ENCODE measurements at places on chromosomes 13 and 19. TPM values are rescaled to one million over a fixed set of nuclear protein-coding genes. Genes with fewer than 3 reads are reported as not detected.

GRCh38 chr19:46381756-46382345 lies 31.5 kb downstream of the CCDC8 start:
- no peak for DNase-seq

GRCh38 chr13:50286324-50286723 lies 271.1 kb downstream of the KCNRG start:
- no peak for DNase-seq

DNA sequence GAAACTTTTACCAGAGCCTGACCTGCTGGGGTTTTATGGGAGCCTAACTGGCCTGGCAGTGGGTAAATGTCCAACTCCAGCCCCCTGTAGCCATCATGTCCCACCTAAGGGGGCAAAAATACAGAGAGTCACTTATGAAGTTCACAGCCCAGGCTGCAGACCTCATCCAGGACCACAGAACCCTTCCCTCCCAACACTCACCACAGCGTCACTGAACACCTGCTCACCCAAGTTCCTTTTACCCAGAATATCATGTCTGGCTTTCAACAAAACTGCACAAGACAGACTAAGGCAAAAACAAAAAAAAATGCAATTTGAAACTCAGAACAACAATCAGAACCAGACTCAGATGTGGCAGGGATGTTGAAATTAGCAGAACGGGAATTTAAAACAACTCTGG lies 6.4 kb downstream of the CEACAM3 start:
- no peak for DNase-seq

Gene LYPD5
- 7.6 TPM for total RNA-seq

DNA sequence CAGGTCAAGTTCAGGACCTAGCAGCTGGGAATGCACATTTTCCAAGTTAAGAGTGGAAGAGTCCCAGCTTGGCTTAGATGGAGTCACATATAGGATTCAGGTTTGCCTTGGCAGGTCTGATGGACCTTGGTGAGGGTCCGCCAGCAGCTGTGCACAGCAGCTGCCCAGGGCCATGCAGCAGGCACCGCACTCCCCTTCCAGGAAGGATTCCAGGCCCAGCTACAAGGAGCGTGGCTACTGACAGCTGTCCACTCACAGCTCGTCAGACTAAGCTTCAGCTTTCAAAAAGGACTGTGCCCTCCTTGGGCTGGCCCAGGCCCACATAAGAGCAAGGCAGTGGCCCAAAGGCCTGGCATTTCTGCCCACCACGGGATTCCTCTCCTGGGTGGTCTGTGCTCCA lies 68.4 kb downstream of the ALOX5AP start:
- DNase-seq: no peak

DNA sequence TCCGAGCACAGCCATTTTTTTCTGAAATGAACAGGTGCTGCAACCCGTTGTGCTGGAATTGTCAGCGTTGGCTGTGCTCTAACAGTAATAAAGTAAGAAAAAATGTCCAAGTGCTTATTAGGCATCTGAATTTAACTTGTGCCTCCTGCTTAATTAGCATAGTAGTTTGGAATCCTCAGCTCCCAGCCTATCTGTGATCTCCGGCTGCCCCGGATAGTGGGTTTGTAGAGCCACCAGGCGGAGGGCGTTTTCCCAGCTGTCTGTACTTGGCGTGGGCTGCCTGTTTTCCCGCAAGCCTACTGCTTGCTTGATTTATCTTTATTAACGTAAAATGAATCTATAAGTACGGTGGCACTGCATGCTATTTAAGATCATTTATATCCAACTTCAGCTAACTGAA lies 137.9 kb downstream of the MTUS2 start:
- DNase-seq: no peak

DNA sequence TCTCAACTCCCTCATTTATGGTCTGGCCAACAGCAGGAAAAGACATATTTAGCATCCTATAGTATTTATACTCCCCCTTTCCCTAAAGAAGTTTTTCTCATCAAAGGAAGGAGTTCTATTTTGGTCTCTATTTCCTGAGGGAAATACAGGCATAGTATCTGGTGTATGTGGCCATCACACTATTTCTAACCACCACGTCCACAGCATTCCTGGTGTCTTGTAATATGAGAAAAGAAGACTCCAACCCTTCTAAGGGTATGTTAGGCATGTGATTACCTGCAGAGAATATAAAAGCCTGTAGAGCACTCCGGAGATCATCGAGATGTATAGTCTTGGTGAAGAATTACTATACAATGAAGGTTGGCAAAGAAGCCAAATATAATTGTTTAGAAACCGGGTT lies 137.4 kb downstream of the VWA8 start:
- DNase-seq: no peak

- no peak for DNase-seq
These were observed 2.8 kb downstream of the CPAMD8 start for GRCh38 chr19:17023805-17024204.

Gene ZNF418
- total RNA-seq: not detected

- no peak for DNase-seq
These were observed 165.4 kb downstream of the FLT1 start for GRCh38 chr13:28329395-28330158.

- no peak for DNase-seq
These were observed 4.3 kb downstream of the PHF11 start for GRCh38 chr13:49499889-49500660.

Gene ZNF569
- total RNA-seq: not detected

DNA sequence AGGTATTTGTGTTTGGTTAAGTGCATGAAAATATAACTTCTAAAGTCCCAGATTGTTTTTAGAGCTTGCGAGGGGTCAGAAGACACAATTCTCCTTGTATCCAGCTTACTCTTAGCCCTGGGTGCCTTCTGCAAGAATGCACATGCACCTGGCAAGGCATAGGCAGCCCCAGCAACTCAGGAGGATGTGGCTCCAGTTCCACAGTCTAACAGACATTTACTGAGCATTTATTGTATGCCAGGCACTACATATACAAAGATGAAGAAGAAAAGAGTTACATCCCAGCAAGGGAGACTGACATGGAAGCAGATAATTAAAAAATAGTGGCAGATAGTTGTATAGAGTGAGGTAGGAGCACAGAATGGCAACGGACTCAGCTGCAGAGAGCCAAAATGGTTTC lies 101.1 kb upstream of the FRY start:
- no peak for DNase-seq

Gene LYPD3
- 3.6 TPM for total RNA-seq

- DNase-seq: no peak
These were observed 77.1 kb upstream of the WASF3 start for GRCh38 chr13:26480246-26480855.

DNA sequence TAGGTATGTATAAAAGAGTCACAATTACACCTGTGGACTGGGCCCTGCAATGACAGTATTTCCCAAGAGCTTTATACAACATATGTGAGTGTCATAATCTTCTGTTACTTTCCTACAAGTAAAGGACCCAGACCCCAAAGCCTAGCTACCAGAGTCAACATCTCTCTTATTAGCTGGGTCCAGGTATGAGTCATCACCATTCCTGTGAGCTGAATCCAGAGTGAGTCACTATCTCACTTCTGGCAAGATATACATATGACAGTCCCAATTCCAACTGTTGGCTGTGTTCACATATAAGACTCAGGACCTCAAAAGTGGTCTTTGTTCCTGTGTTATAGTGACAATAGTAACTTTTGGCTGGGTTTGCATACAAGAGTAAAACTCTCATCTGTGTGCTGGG lies 46.7 kb downstream of the ZNF729 start:
- DNase-seq: no peak

Gene VSIG10L
- total RNA-seq: 4.6 TPM

DNA sequence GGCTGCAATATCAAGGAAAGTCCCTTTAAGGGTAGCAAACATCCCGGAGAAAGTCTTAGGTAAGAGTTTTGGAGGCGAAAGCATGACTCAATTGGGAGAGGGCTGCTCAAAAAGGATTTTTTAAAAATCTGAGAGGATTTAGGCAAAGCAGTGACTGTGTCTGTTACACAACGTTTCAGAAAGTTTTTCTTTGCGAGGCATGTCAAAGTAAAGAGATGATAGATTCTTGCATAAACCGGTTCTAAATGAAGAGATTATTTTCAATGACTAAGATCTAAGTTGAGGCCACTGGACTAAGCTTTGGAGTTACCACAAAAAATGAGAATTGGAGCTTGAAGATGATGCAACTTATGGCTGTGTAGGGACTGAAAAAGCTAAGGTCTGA lies 43.7 kb upstream of the ENOX1 start:
- DNase-seq: no peak

- no peak for DNase-seq
These were observed 41.2 kb upstream of the LSM14A start for GRCh38 chr19:34131100-34131499.

Gene CBY2
- total RNA-seq: not detected

- DNase-seq: no peak
These were observed 57.3 kb downstream of the IRS2 start for GRCh38 chr13:109728791-109729731.

Gene F10
- 4.0 TPM for total RNA-seq

DNA sequence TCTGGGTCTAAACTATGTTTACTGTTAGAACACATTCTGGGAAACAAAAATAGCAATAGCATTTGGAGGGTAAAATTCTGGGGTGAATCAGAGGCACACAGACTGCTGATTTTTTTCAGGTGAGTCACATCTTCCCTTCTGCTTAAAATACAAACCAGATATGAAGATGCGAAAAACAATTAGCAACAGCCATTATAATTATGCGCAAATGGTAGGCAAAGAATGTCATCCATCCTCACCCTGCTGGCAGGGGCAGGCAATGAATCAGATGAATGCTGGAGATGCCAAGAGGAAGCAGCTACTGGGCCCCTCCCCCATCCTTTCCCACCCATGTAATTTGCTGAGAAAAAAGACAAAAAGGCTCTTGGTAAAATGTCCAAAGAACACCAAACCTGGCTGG lies 282.9 kb downstream of the KLF5 start:
- no peak for DNase-seq

DNA sequence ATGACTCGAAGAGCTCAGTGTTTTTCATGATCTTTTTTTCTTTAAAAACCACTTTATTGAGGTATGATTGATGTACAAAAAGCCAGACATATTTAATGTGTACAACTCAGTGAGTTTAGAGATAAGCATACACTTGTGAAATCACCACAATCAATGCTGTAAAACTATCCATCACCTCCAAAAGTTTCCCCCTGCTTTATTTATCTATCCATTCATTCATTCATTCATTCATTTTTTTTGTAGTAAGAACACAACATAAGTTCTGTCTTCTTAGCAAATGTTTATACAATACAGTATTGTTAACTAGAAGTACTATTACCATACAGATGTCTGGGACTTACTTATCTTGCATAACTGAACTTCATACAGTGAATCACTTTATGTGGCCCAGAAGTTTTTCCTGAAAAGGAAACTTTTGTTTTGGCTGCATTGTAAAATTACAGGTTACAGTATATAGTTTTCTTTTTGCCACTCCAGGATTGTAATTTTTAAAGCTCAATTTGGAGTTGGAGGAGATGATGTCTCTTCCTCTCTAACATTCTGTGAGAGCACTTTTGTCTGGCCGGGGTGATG lies 6.7 kb downstream of the RAP2A start:
- no peak for DNase-seq

Gene NDFIP2
- 49.6 TPM for total RNA-seq

DNA sequence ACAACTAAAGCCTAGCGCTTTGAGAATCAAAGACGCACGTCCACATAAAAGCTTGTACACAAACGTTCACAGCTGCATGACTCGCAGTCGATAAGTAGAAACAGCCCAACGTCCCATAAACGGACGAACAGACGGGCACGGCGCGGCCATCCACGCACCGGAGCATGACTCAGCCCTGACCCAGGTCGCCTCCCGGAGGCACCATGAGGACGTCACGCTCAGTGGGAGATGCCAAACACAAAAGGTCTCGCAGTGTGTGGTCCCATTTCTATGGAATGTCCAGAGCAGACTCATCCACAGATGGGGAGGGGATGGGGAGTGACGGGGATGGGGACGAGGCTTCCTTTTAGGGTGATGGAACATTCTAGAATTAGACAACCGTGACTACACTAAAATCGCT lies 9.4 kb downstream of the POLRMT start:
- DNase-seq: no peak

DNA sequence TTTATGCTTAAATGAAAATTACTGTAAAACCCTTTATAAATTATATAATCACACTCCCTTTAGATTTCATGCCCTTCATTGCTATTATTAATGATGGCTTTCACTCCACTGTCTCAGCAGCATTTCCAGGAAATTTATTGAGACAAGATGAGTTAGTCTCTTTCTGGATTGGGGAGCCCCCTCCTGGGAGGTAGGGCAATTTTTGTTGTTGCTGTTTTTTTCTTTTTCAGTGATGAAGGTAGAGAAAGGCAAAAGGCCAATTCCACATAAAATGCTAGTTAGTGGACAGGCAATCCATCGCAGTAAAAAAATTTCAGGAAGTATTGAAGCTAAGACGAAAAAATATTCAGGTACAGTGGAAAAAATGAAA lies 80.2 kb downstream of the TEX26 start:
- DNase-seq: no peak

DNA sequence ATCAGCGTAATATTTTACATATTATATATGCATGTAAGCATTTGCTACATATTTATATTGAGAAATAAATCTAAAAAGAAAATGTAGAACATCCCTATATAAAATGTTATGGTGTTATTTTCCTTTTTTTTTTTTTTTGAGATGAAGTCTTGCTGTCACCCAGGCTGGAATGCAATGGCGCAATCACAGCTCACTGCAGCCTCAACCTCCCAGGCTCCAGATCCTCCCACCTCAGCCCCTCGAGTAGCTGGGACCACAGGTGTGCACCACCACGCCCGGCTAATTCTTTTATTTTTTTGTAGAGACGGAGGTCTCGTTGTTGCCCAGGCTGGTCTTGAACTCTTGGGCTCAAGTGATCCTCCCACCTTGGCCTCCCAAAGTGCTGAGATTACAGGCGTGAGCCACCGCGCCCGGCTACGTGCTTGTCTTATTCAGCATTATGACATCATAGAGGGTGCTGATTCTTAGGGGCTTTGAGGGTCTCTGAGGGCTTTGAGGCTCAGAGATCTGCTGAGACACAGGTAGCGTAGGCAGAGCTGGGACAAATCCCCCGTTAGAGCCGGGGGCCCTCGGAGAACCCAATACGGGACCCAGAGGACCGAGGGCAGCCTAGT lies 101.9 kb downstream of the GADD45B start:
- DNase-seq: no peak

GRCh38 chr19:11197291-11198174 lies at the start of gene KANK2:
TSS of gene KANK2 (minus strand) at chr19:11197545. CDS start at chr19:11194511, 3,034 bp downstream.
- DNase-seq: peak; percentile 50

DNA sequence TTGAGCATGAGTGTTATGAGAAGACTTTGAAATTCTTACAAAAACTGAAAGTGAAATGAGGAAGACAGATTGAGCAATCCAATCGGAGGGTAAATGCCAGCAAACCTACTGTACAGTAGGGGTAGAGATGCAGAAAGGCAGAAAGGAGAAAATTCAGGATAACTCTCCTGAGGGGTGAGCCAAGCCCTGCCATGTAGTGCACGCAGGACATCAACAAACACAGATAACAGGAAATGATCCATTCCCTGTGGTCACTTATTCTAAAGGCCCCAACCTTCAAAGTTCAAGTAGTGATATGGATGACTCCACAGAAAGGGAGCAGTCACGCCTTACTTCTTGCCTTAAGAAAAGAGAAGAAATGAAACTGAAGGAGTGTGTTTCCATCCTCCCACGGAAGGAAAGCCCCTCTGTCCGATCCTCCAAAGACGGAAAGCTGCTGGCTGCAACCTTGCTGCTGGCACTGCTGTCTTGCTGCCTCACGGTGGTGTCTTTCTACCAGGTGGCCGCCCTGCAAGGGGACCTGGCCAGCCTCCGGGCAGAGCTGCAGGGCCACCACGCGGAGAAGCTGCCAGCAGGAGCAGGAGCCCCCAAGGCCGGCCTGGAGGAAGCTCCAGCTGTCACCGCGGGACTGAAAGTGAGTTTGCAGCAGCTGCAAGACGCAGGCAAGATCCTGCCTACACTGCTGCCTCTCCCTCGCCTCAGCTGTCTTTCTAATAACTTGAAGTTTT lies at the start of gene TNFSF13B:
Gene TNFSF13B, plus strand, starts transcription at position 118 of the 728 bp plus-strand sequence. Its CDS starts 178 bp downstream, at position 296.
- no peak for DNase-seq

All from HCT116 (cell line).